ENCODE measurements at places on chromosomes 1 and 21.

GRCh38 chr1:26307363-26307781 is 936 bp upstream of the UBXN11 start:
- peak; percentile 48 for DNase-seq

DNA sequence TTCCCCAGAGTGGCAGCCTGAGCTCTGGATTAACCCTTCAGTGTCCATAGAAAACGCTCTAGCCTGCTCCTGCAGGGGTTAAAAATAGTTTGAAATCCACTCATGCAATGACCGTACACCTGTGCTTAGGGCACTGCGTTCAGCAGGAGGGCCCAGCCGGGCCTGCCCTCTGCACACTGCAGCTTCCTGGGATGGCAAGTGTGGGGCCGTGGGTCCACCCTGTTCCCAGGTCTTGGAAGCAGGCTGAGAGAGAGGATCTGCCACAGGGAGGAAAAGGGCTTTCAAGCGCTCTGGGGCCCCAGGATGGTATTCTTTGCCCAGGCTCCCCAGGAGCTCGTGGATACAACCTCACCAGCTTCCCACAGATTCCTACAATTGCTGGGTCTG is 1.5 kb upstream of the S100B start:
- no peak for DNase-seq

- no peak for DNase-seq
Observed at GRCh38 chr1:244151537-244151936, 100.5 kb downstream of the ZBTB18 start.

DNA sequence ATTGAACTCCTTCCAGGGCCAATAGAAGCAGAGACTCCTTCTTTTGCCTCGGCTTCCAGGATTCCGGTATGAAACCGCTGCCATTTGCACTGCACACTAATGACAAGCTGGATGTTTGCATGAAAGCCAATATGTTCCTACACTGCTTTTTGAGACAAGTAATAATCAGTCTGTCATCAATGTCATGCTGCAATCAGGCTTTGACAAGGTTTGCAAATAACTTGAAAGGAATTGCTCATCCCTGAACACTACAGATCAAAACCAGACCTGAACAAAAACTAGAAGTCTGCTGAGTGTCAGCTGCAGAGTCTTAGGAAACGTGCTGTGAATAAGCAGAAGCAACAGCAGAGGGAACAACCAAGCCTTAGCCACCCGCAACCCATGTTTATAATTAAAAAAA is 720.7 kb upstream of the CXADR start:
- DNase-seq = no peak

DNA sequence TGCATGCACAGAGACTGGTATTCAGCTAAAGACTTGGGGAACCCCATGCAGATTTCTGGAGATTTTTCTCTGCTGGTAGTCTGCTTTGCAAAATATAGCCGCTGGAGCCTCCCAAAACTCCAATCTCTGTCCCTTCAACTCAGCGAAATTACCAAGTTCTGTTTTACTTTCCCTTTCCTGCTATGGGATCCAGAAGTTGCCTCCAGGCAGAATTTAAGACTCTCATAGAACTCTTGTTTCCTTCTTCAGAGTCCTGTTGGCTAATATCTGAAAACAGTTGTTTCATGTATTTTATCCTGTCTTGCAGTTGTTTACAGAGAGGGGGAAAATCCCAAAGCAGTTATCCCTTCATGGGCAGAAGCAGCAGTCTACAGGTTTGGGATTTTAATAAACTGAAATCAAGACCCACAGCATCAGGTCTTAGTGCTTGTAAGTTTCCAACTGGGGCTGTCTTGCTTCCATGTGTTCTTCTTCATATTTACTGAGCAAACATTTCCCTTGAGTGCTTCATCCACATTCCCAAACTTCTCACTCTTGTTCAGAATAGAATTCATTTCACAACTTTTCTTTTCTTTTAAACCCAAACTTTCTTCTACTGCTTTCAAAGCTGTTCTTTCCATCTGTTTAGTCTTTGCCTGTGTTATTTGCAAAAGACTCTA is 221.3 kb upstream of the DMRTA2 start:
- no peak for DNase-seq

- no peak for DNase-seq
Observed at GRCh38 chr1:239516579-239516978, 130.2 kb downstream of the CHRM3 start.

DNA sequence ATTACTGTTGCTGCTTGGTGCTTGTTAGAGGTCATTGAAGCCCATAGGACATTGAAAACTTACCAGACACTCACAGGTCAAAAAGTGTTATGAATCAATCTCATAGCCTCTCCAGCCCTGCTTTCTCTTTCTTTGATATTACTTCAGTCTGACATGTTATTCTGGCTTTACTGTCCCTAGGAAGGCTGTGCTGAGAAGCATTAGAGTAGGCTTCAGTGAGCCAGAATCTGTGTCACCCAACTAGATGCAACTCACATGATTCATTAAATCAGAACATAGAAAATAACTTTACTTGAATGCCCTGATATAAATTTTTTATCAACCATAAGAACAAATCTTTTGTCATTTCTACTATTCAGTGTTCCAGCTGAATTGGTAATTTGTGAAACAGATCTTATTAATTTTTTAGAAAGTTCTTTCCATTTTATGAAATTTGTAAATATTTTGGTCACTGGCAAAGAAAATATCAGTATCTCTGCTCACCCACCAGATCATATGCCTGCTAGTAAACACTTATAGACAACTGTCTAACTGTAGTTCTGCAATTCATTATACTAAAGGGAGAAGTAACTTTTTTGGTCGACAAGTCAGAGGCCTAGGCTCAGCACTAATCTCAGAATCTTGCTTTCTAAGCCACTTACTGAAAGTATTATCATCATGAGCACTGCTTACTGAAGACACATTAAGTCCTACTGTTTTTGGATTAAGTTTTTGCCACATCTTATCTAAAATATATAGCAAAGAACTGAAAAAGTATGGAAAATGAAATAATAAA is 48.2 kb downstream of the RPAP2 start:
- DNase-seq = no peak

DNA sequence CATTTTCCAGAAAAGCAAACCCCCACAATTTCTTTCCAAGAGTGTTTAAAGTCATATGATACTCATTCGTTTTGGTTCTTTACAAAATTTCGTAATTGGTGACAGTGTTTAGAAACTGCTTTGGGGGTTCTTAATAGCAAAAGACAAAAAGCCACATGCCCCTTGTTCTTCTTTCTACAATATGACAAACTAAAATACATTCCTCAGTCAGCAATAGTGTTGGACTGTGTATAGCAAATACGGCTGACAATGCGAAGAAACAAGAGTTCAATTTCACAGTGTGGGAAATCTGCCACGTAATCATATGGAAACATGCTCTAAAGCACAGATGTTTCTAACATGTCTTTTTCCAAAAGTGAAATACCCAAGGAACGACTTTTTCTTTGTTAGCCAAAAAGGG is 7.6 kb upstream of the IFNAR1 start:
- no peak for DNase-seq

GRCh38 chr1:22531251-22531650 is 32.0 kb upstream of the EPHA8 start:
- no peak for DNase-seq

- DNase-seq = no peak
Observed at GRCh38 chr1:161707503-161707902, 474 bp downstream of the FCRLA start.

DNA sequence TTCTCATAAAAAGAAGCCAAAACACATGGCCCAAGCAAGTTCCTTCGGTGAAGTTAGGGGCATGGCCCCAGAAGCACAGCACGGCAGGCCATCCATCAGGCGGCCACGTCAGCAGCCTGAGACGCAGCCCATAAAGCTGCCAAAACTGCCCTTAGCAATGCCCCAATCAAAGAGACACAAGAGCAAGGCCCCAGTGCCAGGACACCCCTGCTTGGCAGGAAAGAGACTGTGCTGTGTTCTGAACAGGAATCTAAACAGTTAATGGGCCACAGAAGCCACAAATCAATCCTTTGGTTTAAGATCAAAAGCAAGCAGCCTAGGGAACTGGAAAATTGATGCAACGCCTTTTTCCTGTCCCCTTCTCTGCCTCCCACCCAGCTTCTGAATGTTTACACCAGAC is 497.0 kb upstream of the USP24 start:
- DNase-seq = no peak

DNA sequence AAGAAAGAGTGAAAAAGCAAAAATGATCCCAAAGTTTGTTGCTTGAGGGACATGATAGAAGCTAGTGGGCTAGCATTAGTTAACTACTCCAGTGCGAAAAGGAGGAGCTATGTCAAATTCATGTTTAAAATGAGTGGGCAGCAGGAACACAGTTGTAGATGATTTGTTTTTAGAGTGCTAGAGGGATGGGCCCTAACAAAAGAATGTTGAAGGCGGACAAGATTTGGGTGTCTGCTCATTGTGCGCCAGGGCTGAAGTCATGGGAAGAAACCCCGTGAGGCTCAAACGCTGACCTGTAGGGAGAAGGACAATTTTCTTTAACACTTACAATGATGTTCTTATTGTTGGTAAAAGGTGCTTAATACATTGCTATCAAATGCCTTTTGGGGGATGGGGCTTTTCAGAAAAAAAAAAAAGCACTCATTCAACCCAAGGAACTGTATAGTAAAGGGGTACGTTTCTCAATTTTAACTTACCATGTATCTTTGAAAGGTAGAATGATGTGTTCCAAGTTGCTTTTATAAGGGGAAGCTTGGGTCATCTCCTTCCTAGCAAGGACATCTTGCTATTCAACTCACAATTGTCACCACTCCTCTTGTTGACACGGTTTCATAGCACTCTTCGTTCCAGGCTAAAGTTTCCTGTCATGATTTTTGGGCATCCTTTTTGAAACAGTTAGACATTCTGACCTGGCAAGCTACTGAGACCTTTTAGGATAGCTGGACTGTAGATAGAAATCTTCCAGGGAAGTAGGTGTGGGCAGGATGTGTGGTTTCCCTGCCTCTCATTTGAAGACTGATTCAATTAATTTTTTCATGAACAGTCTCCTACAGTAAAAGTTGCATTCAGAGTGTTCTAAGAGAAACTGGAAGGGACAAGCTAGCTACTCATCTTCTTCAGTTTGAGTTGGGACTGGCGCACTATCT is 53.0 kb upstream of the CNN3 start:
- DNase-seq = no peak

DNA sequence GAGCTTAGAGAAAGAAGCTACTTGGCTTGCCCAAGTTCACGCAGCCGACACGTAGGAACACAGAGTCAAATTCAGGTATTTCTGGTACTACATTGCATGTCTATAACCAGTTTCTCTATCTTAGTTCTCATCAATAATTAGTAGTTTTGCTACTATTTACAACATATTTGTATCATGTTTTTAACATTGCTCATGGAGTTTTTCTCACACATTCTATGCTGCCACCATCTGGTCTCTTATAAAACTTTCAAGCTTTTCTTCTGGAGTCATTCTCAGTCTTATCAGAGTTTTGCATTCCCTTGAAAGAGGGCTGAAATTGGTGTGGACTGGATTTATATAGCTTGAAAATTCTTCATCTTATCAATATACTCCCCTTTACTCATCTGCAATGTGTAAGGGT is 118.8 kb upstream of the PALMD start:
- no peak for DNase-seq

- no peak for DNase-seq
Observed at GRCh38 chr1:235632506-235633401, 16.8 kb downstream of the GNG4 start.

DNA sequence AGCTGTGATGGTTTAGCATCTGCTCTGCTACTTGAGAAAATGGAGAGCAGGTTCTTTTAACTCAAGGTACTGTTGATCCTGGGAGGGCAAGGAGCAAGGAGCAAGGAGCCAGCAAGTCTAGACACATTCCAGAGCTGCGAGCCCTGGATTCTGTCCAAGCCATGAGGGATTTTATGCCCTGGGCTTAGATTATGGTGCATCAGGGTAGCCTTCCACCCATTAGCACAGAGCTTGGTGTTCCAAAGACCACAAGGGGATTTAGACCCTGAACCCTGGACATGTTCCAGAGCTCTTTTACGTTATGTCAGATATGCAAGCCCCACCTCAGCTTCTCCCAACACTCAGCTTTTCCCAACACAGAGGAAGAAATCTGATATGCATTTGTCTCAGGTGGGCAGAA is 2.0 kb upstream of the OR14I1 start:
- DNase-seq = no peak

All from activated CD4-positive, alpha-beta memory T cell treated with anti-CD3 and anti-CD28 coated beads, Interleukin-2, amount 10 ng/mL, durations not matched to agents 7 days and 5 days (primary cell).